ENCODE measurements at places on chromosomes 2 and 18. TPM values are rescaled to one million over a fixed set of nuclear protein-coding genes. Genes with fewer than 3 reads are reported as not detected.

The LONRF2 gene
- total RNA-seq: not detected

The MYO5B gene
- total RNA-seq: 14.7 TPM

The TEKT4 gene
- not detected for total RNA-seq

The USP14 gene
- total RNA-seq: 23.8 TPM

The ATP6V1C2 gene
- total RNA-seq: not detected

The TRIM54 gene
- 74.0 TPM for total RNA-seq

- DNase-seq: no peak
These were observed 36.6 kb downstream of the UPP2 start for GRCh38 chr2:158138255-158138654.

DNA sequence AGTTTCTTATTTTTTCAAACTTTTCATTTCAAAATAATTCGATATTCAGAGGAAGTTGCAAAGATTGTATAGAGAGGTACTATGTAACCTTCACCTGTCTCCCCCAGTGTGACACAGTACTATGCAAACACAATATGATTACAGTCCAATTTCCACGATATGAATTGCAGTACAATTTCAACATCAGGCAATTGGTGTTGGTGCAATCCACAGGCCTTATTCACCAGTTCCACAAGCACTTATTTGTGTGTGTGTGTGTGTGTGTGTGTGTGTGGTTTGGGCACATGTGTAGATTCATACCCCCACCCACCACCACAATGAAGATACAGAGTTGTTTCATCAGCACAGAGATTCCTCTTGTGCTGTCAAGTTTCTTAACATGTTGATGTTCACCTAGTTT is 69.7 kb upstream of the ARL4C start:
- no peak for DNase-seq

DNA sequence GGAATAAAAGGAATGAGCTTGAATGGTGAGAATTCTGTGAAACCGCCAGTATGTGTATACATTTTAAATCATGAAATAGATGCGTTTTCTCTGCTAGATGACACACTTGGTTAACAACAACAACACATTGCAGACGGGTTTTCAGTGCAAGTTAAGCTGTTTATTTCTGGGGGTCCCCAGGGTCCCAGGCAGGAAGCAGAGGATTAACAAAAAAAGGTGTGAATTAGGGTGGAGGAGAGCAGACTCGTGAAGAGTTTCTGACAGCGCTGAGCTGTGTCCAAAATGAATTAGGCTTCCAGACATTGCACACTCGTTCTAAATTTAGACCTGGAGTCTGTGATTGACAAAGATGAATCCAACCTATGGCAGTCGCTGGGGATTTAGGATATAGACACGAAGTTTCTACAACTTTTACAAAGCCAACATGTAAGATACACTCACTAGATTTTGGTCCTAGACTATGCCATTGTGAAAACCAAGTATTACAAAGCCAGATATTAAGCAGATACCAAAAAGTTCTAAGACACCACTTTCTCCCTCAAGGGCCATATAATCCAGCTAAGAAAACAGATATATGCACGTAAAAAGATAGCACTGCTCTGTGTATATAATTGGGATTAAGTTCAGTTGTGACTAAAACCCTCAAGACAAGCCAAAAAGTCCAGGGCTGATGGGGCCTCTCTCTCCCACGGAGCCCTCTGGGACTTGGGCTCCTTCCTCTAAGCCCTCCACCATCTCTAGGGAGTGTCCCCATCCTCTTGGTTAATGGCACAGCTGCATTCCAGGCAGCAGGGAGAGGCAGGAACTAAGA is 120.2 kb downstream of the ACAA2 start:
- DNase-seq: no peak

- DNase-seq: no peak
These were observed 106.4 kb upstream of the SMAD2 start for GRCh38 chr18:48036641-48037421.

DNA sequence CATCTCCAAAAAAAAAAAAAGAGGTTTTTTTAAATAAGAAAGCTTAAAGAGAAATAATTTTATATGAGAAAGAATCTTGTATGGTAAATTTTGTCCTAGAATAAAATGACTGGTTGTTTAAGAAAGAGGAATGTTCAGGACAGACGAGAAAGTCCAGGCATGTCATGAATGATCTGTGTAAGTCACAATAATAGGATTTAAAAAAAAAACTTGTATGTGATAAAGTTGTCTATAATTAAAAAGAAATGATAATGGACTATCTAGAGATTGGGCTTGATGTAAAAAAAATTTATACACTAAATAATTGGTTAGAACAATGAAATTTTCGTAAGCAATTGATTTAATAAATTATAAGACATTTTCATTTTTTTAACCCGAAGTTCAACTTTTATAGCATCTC is 71.7 kb upstream of the ABCA12 start:
- DNase-seq: no peak

DNA sequence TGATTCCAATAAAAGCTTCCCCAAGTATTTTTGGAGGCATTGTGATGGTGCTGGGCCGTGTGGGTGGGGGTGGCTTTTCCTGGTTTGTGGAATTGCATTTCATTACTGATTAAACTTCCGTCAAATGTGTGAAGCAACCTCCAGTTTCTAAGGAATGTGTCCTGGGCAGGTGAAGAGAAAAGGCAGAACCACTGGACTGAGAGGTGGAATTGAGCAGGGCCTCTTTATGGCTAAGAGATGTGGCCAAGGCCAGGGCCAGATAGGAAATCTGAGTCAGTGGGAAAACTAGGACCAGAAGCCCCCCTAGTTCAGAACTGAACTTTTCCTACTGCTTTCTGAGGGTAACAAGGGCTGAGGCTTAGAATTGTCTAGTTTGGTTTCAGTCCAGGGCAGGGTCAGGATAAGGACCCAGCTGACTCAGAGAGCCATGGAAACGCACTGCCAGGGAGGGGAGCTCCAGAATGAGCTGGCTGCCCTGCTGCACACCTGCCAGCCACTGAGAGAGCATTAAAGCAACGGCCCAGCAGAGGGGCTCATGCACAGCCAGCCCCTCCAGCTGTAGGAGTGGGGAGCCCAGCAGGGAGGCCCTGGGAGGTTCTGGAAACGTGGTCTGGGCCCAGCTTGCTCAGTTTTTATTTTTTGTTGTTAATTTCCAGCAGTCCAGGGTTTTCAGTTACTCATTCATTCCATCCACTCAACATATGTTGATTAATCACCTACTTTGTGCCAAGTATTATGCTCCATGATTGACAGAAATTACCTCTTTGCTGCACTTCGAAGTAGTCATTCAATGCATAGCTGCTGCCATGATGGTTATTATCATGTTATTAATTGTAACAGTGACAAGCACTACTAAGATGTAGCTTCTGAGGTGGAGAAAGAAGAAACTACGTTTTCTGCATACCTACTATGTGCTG is 156.1 kb downstream of the MSH2 start:
- DNase-seq: no peak

GRCh38 chr2:28904802-28905457 is 10.5 kb downstream of the WDR43 start:
- DNase-seq: no peak

- DNase-seq: no peak
These were observed 5.8 kb upstream of the MARCHF7 start for GRCh38 chr2:159706385-159706980.

GRCh38 chr18:54787616-54788015 is 40.7 kb upstream of the RAB27B start:
- DNase-seq: no peak

DNA sequence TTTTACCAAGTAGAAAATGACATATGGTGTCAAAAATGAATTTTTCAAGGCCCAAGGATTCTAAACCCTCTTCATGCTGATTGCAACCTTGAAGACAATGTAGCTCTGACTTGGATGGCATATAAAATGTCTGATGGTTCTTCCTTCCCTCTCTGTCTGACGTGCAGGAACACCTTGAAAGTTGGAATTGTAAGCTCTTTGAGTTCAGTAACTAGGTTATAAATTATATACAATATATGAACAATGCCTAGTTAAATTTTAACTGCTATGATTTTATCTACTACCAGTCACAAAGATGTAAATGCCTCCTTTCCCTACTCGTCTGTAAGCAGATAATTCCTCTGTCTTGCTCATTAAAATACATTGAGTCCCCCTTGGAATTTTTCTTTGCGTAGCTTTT is 89.5 kb upstream of the TMEM17 start:
- DNase-seq: no peak

- no peak for DNase-seq
These were observed 18.2 kb downstream of the LMAN1 start for GRCh38 chr18:59340817-59341216.

DNA sequence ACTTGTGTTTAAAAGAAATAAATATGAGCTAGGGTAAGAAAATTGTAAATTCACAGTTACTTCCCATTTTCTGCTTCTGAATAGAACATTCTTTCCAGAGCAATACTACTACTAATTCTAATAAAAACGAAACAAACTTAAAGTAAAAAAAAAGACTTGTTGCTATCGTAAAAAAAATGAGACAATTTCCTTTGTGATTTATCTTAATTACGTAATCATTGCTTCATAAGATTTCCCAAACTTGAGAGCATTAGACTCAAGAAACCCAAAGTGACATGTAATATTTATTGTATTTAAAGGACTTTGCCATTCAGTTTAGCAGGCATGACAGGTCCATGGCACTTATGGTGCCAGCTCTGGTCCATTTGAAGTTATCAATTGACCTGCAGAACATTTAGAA is 153.8 kb downstream of the AQP4 start:
- no peak for DNase-seq
